Cortex of kidney (tissue), 1 donor: ENCODE measurements at places on chromosomes 2 and 18.

- no peak for DNase-seq
Measured at GRCh38 chr2:47519147-47519537, 116.2 kb downstream of the MSH2 start.

GRCh38 chr2:47664817-47665216, 118.1 kb upstream of the MSH6 start:
- no peak for DNase-seq

GRCh38 chr2:178892751-178893625, 85.8 kb upstream of the TTN start:
- no peak for DNase-seq

DNA sequence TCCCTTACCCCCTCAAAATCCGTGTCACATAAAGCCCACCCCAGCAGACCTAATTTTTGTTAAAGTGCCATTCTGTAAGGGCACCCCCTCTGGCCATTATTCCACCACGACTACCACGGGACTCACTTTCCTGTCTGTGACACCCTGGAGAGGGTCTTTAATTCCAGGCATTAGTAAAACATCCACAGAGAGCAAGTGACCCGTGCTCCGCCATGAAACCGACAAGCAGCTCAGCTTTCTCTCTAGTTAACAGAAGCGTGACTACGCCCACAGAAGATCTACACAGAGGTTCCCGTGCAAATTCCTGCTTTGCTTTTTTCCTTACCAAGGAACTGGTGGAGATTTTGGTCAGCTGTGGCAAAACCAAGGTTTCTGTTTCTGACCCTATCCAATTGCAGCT, 4.4 kb downstream of the SIGLEC15 start:
- no peak for DNase-seq

- no peak for DNase-seq
Measured at GRCh38 chr18:55577812-55578539, 10.0 kb downstream of the TCF4 start.

DNA sequence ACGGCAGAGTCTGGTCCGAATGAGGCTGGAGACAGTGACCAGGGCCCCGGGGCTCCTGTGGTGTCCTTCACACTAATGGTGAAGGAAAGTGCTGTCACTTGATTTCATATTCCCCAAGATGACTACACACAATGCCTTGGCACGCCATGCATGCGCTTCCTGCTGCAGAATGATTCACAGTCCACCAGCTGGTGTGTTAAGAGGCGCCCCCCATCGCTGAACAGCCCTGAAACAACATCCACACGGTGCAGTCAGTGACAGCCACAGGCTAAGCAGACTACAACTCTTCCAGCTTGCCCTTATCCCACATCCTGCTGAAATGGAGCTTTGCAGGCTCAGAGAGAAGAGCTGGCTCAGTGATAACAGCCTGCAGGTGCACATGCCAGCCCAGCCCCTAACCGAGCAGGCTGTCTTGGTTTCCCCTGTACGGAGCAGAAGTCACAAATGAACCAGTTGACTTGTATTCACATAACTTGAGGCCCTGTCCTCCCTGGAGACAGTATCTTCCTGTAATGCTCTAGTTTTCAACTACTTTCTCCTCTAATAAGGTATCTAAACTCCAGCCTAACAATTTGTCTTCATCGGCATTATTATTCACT, 24.3 kb upstream of the CDH20 start:
- no peak for DNase-seq

DNA sequence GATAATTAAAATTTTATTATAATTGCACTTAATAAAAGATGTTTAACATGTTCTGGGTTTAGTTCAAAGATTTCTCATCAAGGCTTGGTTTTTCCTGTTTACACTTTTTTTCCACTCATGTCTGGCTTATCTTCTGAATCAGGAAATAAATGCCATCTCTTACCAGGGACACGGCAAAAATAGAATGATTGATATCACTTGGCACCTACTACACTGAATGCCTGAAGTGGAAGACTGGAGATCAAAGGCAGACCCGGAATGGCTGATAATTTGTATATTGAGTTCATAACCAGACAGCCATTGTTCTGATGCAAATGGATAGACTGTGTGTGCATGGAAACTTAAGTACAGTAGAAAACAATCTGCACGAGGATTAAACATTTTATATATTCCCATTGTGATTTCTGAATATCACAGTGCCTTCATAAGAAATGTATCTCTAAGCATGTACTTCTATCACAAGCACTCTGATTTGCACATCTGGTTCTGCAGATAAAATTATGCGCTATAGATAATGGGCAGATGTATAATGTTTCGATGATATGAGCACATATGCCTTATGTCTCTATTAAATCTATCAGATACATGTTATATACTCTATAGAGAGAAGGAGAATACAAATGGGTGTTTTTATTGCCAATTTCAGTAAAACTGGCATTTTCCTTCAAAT, 304.8 kb downstream of the RND3 start:
- no peak for DNase-seq

- no peak for DNase-seq
Measured at GRCh38 chr2:218832520-218832919, 917 bp upstream of the PRKAG3 start.
